T-cell (primary cell): ENCODE measurements at places on chromosomes 12 and 14.

DNA sequence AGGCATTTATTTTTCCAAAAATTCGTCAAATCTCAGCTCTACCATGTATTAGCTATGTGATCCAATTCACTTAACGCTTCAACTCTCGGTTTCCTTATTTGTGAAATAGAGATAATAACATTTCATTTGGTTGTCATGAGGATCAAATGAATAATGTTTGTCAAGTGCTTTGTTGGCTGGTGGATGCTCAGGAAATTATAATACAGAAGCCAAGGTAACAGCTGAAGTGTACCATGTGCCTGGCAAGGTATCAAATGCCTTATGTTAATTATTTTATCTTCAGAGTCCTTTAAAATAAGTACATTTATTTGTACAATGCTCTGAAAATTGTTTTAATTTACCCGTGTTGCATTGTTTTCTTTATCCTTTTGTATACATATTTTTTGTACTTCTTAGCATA lies 6.1 kb upstream of the PRKCH start:
- no peak for DNase-seq

DNA sequence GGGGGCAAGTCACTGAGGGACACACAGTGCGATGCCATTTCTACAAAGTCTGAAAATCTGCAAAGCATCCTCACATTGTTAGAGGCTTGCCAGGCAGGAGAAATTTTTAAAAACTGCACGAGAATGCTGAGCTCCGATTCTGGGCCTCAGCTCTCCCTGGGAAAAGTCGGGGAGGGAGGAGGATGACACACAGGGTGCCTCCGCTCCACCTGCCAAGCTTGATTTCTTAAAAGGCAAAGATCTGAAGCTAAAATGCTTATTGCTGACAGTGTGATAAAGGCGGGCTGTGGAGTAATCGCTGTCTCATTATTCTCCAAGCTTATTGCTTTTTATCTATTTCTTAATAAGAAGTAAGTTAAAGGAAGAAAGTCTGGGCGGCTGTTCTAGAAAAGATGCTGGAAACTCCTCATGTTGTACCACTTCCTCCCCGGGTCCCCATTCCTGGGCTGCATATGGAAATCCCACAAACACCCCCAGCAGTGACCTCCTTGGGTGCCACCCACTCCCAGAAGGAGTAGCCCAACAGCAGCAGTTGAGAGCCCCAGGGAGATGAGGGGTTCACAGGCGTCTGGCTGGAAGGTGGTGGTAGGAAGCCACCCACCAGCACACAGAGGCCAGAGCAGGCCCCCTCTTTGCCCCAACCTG lies 55.0 kb downstream of the CCDC85C start:
- DNase-seq, result no peak

GRCh38 chr14:54730156-54730961 lies 163.4 kb downstream of the SAMD4A start:
- no peak for DNase-seq

DNA sequence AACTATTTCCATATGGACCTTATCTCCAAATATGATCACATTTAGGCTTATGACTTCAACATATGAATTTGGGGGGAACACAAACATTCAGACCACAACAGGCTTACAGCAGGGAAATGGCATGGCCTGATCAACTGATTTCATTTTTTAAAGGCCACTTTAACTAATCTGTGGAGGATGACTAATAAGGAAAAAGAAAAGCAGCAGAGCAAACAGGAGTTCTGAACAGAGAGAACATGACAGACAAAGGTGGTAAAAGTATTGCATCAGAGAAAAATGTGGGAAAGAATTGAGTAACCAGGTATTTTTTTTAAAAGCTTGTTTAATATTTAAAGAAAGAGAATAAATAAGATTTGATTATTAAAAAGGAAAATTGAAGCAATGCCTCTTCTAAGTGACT lies 366.1 kb upstream of the TMPO start:
- no peak for DNase-seq

DNA sequence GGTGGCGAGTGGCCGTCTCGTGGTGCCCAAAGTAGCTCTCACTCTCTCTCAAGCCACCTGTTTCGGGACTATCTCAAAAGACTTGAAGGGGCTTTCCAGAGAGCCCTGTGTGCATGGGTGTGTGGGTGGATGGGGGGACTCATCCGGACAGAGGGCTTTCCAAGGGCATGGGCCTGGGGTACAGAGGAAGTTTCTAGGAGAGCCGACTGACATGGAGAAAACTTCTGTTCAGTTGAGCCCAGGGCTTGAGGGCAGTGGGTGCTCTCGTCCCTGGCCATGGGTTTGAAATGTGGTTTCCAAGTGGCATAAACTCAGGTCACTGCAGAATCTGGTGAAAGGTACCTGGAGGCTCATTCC lies 47.4 kb upstream of the MEG3 start:
- DNase-seq, result no peak

DNA sequence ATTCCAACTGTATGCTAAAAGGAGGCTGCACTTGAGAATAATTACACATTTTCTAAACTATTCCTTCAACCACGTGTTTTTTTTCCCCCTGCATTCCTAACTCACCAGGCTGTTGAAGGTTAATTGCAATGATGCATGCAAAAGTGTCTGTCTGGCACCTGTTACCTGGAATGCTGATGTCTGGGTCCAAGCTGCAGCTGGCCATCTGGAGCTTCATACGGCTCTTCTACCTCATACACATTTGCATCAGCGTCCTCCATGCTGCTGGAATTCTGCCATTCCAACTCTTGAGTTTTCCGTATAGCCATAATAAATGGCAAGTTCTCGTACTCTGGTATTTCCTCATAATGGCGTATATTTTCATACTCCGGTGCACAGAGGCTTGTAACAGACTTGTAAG lies 8.6 kb downstream of the FGD6 start:
- DNase-seq, result no peak

GRCh38 chr12:110677206-110677911 lies 11.6 kb downstream of the HVCN1 start:
- no peak for DNase-seq

DNA sequence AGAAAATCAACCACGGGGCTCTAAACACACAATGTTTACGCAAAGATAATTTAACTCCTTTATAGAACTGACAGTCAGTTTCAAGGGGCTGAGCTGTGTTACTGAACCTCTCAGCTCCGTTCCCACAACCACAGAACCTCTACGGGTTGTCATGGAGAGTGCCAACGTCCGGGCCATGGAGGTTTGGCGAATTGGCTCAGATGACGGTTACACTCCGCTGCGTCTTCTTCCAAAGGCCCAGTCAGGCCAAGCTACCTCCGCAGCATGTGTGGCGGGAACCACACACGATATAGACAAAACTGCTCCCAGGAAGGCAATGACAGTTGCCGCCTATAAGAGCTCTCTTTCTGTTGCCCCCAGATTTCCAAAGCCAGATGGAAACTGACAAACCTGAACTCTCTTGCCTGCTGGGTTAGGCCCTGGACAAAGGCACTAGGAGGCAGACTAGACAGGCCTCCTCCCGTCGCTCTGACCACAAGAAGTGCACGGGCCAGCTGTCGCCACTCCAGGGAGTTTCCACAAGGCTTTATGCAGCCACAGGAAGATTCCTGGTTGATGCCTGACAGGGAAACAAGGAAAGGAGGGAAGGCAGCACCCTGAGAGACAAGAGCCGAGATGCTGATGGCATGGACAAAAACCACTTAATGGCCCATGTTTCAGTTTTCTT lies 30.3 kb downstream of the CCDC88C start:
- no peak for DNase-seq

DNA sequence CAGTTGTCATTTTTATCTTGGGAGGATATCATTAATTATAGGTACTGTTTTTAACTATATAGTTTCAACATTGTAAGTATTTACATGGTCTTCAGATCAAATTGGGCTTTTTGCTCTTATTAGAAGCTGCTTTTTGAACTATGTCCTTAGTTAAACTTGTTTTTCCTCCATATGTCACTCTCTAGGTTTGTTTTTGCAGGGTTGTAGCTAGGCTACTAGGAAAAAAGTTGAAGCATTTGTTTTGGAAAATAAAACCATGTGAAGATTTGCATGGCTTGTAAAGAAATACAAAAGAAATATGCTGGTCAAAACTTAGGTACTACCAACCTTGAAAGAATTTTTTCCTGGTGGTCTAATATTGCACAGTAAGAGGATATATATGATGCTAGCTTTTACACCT lies 3.4 kb downstream of the ARID2 start:
- no peak for DNase-seq

- no peak for DNase-seq
Observed at GRCh38 chr12:50059440-50060119, 2.2 kb downstream of the ASIC1 start.

DNA sequence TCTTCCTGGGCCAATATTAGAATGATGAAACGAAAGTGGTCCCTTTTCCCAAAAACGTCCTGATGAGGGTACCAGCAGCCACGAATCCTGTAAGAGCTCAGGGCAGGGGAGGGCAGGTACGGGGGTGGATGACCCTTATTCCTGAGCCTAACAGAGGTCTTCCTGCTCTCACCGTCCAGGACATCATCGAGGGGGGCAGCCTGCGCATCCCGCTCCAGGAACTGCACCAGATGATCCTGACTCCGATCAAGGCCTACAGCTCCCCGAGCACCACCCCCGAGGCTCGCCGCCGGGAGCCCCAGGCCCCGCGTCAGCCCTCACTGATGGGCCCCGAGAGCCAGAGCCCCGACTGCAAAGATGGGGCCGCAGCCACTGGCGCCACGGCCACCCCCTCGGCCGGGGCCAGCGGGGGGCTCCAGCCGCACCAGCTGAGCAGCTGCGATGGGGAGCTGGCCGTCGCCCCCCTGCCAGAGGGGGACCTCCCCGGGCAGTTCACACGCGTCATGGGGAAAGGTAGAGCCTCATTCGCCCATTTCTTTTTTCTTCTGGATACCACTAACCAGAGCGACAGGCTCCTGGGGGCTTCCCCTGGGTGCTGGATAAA lies 142.5 kb downstream of the GCH1 start:
- DNase-seq, result no peak

DNA sequence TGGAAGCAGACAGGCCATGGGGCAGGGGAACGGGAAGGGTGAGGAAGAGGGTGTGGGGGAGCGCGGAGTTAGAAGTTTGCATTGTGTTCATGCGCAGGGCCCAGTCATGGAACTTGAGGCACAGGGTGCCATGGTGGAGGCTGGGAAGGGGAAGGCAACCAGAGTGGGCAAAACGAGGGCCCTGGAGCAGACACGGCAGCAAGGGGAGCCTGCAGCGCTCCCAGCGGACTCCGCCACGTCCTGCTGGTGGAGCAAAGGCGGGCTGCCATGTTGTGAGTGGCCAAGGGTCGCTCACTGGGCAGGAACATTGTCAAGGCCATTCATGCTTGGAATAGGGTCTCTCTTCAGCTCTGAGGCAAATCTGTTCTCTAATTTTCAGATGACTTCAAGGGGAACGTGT lies 20.5 kb downstream of the DEGS2 start:
- DNase-seq, result no peak

GRCh38 chr12:4432878-4433744 lies 12.5 kb downstream of the FGF6 start:
- DNase-seq, result no peak

- DNase-seq, result no peak
Observed at GRCh38 chr12:1705774-1706631, 15.1 kb downstream of the ADIPOR2 start.

GRCh38 chr12:58557171-58557570 lies 363.1 kb downstream of the LRIG3 start:
- DNase-seq, result no peak

DNA sequence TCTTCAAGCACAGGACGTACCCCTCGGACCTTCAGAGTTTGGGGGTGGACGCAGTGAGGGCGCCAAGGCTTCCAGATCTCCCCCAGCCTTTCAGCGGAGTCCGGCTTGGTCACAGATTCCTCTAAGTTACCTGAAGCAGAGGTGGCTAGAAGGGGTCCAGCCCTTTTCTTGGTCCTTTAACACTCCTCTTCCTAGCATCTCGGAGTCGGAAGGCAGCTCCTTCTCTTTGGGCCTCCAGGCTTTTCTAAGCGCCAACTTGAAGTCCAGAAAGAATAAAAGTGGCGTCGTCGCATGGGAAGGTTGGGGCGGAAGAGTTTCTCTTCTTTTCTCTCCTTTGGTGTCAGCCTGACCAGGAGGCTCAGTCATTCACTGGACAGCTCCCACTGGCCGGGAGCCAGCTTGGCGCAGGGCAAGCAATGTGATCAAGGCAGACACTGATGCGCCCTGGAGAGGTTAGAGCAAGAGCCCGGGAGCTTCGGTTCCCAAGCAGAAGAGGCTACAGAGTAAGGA lies 9.6 kb downstream of the OR6S1 start:
- DNase-seq, result no peak

DNA sequence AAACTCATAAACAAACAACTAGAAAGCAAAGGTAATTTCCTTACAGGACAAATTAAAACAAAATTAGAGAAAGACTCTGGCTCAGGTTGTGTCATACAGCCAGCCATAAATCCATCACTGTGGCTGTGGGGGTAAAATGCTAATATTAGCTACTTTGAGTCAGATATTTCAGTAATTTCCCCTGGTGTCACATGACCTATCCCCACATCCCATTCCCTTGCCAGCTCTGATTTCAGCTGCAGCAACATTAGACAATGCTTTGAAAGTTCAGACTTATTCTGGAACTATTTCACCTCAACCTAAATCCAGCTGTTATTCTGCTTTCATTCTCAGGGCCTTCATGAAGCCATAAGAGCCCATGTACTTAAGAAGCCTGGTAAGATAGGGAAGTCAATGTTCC lies 55.3 kb downstream of the RPL10L start:
- DNase-seq, result no peak

DNA sequence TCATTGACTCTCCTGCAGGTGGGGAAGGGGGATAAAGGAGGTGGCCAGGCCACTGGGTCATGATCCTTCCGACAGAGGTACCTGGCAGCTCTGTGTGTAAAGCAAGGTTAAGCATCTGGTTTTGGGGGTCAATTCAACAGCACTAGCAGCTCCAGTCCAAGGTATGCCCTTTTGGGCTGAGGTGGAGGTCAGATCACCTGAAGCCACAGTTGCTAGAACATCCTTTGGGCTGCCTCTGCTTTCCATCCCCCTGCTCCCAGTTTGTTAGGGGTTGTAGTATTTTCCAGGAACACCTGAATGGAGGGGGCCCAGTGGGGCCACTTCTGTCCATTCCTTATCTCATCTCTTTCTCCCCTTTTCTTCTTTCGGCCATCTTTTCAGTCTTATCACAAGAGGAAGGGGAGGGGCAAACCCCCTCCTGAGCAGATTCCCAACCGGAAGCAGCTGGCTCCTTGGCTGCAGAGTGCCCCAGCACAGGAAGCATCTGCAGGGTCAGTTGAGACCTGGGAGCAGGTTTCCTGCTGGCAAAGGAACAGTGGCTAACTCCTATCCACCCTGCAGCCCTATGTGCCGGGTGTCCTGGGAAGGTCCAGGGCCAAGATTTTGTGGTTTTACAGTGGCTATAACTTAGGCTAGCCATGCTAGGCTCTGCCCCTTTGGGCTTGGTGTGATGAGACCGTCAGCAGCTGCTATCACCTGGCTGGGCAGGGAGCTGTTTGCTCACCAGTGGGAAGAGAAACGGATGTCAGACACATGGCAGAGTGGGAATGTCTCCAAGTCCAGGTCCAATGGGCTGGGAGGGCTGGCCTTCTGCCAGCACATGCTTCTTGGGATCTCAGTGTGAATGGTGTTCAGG lies 40.2 kb downstream of the SH2B3 start:
- DNase-seq, result no peak
